ENCODE measurements at places on chromosomes 1 and 21.

GRCh38 chr1:53600561-53600960 is 138.4 kb downstream of the GLIS1 start:
- no peak for DNase-seq

DNA sequence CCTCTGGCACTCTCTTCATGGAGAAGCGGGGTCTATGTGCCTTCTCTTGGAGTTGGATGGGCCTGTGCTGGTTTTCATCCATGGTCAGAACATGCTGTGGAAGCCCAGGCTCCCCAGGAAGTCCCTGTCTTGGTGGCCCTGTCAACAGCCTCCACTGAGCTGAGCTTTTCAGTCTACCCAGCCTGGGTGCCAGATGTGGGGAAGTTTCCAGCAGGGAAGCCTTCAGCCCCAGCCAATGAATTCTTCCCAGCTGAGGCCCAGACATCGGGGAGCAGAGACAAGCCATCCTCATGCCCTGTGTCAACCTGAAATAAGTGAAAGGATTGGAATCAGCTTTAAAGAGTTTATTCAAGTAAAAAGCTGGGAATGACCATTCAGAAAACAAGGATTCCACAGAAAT is 75.1 kb upstream of the PGBD5 start:
- DNase-seq, result no peak

- no peak for DNase-seq
Measured at GRCh38 chr1:192151176-192151575, 7.1 kb upstream of the RGS18 start.

GRCh38 chr1:66353257-66353656 is 180.7 kb upstream of the SGIP1 start:
- no peak for DNase-seq

- no peak for DNase-seq
Measured at GRCh38 chr1:36964830-36965229, 69.5 kb downstream of the GRIK3 start.

GRCh38 chr1:222373831-222374602 is 173.9 kb downstream of the HHIPL2 start:
- DNase-seq, result no peak

GRCh38 chr1:223207293-223208066 is 64.4 kb upstream of the TLR5 start:
- DNase-seq, result no peak
